NCI-H2081 (cell line): ENCODE measurements at places on chromosomes 7 and 10.

- no peak for DNase-seq
Observed at GRCh38 chr10:48604991-48605508, at the start of gene ARHGAP22. TSS of gene ARHGAP22 (minus strand) at chr10:48605073. CDS start at chr10:48604796, 277 bp downstream.

DNA sequence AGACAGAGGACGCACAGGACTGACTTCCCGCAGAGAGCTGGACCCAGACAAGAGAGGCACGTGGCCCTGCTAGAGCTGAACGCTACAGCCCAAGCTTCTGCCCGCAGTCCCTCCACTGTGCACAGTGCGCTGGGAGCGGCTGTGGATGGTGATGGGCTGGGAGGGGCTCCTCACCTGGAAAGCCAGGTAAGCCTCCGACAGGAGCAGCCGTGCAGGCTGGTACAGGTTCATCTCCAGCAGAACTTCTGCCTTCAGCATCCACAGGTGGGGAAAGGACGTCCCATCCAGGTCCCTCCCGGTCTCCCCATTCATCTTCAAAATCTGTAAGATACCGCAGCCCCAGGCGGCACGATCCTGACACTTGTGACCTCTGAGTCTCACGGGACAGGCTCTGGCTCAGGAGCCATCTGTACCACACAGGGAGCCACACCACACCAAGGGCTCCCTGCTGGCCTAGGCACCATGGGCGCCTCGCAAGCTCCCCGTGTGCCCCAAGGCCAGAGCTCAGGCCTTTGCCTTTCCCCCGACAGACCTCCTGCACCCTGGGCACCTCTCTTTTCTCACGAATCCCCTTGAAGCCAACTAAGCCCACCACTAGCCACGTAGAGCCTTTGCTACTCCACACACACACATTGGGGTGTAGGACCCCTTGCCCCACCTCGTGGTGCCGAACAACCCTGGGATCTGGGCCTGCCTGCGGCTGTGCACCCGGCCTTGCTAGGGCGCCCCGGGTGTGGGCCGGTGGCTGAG is 76.3 kb downstream of the CFAP46 start:
- no peak for DNase-seq

GRCh38 chr10:4532467-4532866 is 293.5 kb upstream of the AKR1E2 start:
- DNase-seq = no peak

- DNase-seq = peak; percentile 87
Observed at GRCh38 chr10:47383261-47384147, 589 bp downstream of the ZNF488 start.

DNA sequence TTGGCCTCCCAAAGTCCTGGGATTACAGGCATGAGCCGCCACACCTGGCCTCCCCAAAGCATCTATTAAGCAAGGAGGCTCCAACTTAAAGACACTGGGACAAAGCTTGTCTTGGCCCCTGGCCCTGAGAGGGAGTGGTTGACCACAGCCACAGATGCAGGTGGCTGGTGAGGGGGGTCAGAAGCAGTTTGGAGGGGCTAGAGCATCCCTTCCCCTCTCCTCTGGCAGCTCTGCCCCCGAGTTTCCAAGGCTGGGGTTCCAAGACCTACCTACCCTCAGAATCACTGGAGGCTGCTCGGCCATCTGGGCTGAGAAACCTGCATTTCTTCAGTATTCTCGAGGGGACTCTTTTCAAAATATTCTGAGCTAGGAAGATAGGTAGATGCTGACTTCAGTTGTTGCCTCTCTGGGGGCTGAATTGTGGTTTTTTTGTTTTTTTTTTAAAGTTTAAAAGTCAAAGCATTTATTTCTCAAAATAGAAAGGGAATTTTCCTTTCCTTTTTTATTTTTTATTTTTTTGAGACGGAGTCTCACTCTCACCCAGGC is 32.6 kb downstream of the DDIT4 start:
- no peak for DNase-seq

DNA sequence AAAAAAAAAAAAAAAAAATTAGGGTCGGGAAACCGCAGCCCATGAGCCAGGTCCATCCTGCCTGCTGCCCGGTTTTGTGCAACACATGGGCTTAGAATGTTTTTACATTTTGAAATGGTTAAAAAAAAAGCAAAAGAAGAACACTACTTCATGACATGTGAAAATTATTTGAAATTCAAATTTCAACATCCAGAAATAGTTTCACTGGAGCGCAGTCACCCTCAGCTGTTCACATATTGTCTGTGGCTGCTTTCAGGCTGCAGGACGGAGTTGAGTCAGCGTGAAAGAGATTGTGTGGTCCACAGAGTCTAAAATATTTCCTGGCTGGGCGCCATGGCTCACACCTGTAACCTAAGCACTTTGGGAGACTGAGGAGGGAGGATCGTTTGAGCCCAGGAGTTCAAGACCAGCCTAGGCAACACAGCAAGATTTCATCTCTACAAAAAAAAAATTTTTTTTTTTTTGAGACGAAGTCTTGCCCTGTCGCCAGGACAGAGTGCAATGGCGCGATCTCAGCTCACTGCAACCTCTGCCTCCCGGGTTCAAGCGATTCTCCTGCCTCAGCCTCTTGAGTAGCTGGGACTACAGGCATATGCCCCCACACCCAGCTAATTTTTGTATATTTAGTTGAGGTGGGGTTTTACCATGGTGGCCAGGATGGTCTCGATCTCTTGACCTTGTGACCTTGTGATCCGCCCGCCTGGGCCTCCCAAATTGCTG is 63.9 kb upstream of the ECHDC3 start:
- no peak for DNase-seq
